Thoracic aorta (tissue), 2 donors: ENCODE measurements at places on chromosomes 6 and 20. TPM values are rescaled to one million over a fixed set of nuclear protein-coding genes. Genes with fewer than 3 reads are reported as not detected.
A peak's percentile ranks its signal among the peaks of the same experiment; 100 is the strongest.

DNA sequence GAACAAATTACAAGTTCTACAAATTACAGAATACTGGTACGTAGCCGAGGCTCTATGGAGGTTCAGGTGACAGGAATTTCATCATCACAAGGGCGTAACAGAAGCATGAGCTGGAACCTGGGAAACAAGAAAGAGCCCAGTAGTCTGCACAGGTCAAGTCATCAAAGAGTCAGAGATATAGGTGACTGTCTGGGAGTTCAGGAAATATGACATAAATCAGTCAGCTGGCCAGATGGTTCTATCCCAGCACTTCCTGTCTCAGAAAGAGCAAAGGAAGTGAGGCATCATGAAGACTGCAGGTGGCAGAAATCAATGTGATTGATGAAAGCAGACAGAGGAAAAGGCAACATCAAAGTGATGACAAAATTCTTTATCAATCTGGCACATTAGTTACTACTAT is 23.3 kb downstream of the MYCT1 start:
- no peaks in the 10 kb centered on the region for H3K27me3 ChIP-seq
- no peaks in the 10 kb centered on the region for H3K4me1 ChIP-seq
- no peaks in the 10 kb centered on the region for H3K36me3 ChIP-seq
- no peak overlapping the region for H3K27ac ChIP-seq
- no peak overlapping the region for H3K4me3 ChIP-seq
- DNase-seq = no peak

- H3K4me3 ChIP-seq = no peak overlapping the region
- no peak for DNase-seq
- H3K36me3 ChIP-seq = no peaks in the 10 kb centered on the region
- H3K27ac ChIP-seq = no peak overlapping the region
- no peaks in the 10 kb centered on the region for H3K4me1 ChIP-seq
Measured at GRCh38 chr6:88636871-88637270, 326.5 kb downstream of the RNGTT start.

- H3K4me1 ChIP-seq = peaks cover 71% of the 10 kb centered on the region
- no peaks in the 10 kb centered on the region for H3K36me3 ChIP-seq
- no peaks in the 10 kb centered on the region for H3K27me3 ChIP-seq
- no peak overlapping the region for H3K27ac ChIP-seq
- DNase-seq = no peak
Measured at GRCh38 chr20:33999025-33999649, 5.4 kb downstream of the RALY start.

DNA sequence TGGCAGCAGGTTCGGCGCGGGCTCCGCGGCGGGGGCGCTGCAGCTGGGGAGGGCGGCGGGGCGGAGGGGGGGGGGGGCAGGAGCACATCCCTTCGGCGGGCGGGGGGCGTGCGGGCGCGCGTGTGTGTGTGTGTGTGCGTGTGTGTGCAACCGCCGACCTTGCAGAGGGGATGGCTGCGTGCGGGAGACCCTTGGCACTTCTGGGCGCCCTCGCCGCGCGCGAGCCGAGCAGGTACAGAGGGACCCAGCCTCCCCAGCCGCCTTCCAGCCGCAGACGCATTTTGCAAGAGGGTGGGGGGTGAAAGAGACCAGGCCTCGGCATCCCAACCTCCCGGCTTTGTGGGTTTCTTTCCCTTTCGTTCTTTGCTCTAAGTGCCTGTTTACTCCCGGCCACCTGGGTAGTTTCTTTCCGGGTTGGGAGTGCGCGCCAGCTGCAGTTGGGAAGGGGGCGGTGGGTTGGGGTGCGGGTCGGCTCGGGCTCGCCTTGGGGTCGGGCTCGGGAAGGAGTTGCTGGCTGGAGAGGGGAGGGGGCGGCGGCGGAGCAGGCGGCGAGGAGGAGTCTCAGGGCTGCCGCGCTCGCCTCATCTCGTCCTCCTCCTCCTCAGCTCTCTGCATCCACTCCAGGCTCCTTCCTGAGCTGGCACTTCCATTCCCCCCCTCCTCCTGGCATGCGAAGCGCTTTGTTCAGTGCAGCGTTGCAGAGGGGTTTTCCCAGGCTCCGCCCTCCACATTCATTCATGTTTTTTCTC is 620 bp downstream of the HIVEP1 start:
- H3K27ac ChIP-seq = peak overlapping the region; percentile 73
- DNase-seq = peak; percentile 21
- no peaks in the 10 kb centered on the region for H3K36me3 ChIP-seq
- H3K4me3 ChIP-seq = peak overlapping the region; percentile 80

DNA sequence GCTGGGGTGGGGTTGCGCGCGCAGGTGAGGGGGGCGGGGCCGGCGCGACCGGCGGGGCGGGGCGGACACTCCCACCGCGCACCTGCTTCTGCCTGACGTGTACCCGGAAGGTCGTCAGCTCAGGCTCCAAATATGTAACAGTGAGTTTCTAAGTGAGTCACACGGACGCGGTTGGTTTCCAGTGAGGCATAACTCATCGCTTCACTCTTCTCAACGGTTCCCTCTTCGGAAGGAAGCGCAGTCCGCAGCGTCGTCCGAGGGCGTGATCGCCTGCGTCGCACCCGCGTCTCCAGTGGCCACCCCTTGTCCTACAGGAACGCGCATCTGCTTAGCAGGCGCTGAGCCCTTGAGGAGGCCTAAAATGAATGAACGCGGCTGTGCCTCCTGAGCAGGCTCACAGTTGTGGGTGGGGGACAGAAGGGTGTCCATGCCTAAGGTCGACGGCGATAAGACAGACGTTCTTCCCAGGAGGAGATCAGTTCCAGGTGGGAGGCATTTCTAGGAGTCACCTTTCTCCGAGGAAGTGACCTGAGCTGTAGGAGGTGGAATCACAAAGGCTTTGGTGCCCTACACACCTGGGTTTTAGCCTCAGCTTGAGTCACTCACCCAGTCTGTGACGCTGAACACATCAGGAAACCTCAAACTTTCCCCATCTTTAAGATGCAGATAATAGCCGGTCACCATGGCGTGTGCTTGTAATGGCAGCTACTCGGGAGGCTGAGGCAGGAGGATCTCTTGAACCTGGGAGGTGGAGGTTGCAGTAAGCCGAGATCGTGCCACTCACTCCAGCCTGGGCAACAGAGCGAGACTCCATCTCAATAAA is 50.9 kb upstream of the EZR start:
- H3K4me3 ChIP-seq = peak overlapping the region; percentile 76
- H3K36me3 ChIP-seq = no peaks in the 10 kb centered on the region
- no peaks in the 10 kb centered on the region for H3K27me3 ChIP-seq
- DNase-seq = peak; percentile 54

DNA sequence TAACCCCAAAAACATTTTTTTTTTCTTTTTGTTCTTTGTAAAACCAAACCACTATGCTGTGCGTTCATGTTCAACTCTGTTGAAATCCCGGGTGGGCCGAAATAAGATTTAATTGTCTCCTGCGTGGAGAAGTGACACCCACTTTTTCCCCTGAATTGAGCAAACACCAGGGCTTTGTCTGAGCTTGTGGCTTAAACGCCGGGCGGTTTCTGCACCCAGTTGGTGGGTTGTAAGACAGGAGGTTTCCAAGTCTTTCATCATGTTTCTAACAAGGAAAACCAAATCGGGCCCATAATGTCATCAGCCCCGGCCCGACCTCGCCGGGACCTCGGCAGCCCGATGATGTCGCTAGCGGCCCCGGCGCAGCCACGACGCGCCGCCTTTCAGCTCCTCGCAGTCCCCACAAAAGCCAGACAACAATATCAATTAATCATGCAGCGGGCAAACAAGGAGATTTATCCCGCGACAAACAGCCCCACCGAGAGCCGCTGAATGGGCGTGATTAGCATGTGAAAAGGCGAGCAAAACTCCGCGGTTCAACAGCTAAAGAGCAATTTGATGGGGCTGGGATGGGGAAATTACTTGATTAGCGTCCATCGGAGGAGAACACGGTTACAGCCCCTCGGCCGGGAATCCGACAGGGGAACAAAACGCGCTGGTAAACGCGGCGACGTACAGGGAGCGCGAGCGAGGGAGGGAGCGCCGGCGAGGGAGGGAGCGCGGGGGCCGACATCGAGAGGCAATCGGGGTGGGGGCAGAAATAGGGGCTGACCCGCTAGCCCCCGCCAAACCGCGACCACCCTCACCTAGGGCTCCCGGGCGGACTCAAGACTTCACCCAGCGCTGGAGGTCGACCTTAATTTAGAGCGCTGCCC is 5.3 kb downstream of the LINC00237 start:
- DNase-seq = no peak
- peak overlapping the region; percentile 34 for H3K27ac ChIP-seq
- H3K27me3 ChIP-seq = peaks cover 15% of the 10 kb centered on the region

GRCh38 chr6:45253453-45253852 is 74.7 kb upstream of the RUNX2 start:
- H3K4me3 ChIP-seq = no peak overlapping the region
- no peaks in the 10 kb centered on the region for H3K27me3 ChIP-seq
- H3K27ac ChIP-seq = no peak overlapping the region
- no peaks in the 10 kb centered on the region for H3K4me1 ChIP-seq
- no peak for DNase-seq
- no peaks in the 10 kb centered on the region for H3K36me3 ChIP-seq

GRCh38 chr6:30041821-30042220 is 19.2 kb upstream of the POLR1H start:
- H3K36me3 ChIP-seq = no peaks in the 10 kb centered on the region
- H3K4me3 ChIP-seq = no peak overlapping the region
- H3K27me3 ChIP-seq = no peaks in the 10 kb centered on the region
- no peak overlapping the region for H3K27ac ChIP-seq

GRCh38 chr20:19212821-19213502 is 520 bp downstream of the SLC24A3 start:
- no peaks in the 10 kb centered on the region for H3K36me3 ChIP-seq
- peak overlapping the region; percentile 71 for H3K4me3 ChIP-seq
- H3K27ac ChIP-seq = peak overlapping the region; percentile 23
- no peaks in the 10 kb centered on the region for H3K27me3 ChIP-seq

DNA sequence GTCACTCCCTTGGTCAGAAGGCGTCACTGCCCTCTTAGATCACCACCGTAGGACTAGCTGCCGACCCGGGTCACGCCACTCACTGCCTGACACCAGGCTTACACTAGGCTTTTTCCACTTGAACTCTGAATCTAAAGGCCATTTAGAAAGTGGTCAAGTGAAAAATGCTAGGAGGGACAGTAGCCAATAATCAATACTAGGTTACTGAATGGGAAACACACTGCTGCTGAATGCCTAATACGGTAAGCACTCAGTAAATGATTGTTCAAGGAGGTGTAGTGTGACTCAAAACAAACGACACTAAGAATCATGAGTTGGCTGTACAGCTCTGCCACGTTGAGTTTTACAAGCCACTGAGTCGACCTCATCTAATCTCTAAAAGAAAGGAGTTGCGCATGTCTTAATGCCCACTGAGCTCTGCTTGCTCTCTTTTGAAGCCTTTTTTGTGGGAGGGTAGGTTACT is 760 bp upstream of the IBTK start:
- peak overlapping the region; percentile 86 for H3K4me3 ChIP-seq
- DNase-seq = no peak

DNA sequence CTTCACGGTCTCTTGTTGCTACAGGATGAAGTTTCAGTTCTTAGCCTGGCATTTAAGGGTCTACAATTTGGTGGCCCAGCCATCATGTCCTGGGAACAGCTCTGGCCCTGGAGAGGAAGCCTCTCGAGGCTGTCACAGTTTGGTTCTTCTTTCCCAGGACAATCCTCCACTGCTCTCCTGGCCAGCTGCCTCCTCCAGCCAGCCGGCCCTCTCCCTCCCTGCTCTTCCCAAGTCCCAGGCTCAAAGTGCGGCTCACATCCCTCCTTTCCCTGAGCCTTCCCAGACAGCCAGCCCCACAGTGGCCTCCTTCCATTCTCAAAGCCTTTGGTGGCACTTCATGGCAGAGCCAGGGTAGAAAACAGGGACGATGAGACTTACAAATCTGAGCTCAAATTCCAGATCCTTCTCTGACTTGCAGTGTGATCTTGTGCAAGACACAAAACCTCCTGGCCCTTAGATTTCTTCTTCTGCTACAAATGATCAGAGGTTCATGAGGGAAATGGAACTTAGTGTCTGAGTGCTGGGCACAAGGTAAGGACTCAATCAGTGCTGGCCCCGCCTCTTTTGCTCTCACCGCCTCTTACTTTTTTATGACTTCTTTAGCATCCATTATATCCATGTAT is 223.8 kb upstream of the ECI2 start:
- H3K4me3 ChIP-seq = peak overlapping the region; percentile 48
- H3K27me3 ChIP-seq = no peaks in the 10 kb centered on the region
- peaks cover 12% of the 10 kb centered on the region for H3K4me1 ChIP-seq
- no peaks in the 10 kb centered on the region for H3K36me3 ChIP-seq

GRCh38 chr6:34979994-34980393 is 90.9 kb downstream of the ANKS1A start:
- H3K4me1 ChIP-seq = no peaks in the 10 kb centered on the region
- H3K27me3 ChIP-seq = no peaks in the 10 kb centered on the region
- H3K36me3 ChIP-seq = peaks cover 13% of the 10 kb centered on the region
- H3K27ac ChIP-seq = no peak overlapping the region

DNA sequence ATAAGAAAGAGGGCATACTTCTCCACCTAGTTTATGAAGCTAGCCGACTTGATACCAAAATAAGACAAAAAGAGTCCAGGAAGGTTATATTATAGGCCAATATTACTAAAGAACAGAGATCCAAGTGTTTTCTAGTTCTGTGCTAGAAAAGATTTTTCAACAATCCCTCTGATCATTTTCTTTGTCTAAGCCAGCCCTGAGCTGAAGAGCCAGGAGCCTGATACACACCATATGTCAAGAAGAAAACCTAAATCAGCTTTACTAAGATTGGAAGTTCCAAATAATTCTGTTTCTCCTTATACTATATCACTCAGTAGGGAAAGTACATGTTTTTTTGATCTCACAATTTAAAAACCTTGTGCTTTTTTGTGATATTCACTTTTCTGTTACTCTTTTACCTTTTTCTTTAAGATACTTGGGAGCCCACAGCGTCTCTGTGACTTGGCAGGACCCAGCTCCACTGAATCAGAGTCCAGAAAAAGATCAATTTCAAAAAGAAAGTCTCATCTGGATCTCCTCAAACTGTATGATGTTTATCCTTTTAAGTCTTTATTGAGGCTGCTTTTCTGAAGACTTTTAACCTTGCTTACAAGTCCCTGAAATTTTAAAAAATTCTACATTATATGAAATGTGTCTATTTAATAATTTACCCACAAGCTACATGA is 43.0 kb upstream of the PBOV1 start:
- no peaks in the 10 kb centered on the region for H3K4me1 ChIP-seq
- no peak for DNase-seq
- H3K27ac ChIP-seq = no peak overlapping the region
- H3K4me3 ChIP-seq = no peak overlapping the region
- no peaks in the 10 kb centered on the region for H3K36me3 ChIP-seq
- H3K27me3 ChIP-seq = no peaks in the 10 kb centered on the region

- no peak overlapping the region for H3K4me3 ChIP-seq
- H3K27me3 ChIP-seq = no peaks in the 10 kb centered on the region
- H3K4me1 ChIP-seq = no peaks in the 10 kb centered on the region
- no peaks in the 10 kb centered on the region for H3K36me3 ChIP-seq
Measured at GRCh38 chr6:22794844-22795243, 225.5 kb downstream of the HDGFL1 start.

- H3K27me3 ChIP-seq = no peaks in the 10 kb centered on the region
- H3K36me3 ChIP-seq = no peaks in the 10 kb centered on the region
- no peak overlapping the region for H3K4me3 ChIP-seq
- peaks cover 14% of the 10 kb centered on the region for H3K4me1 ChIP-seq
Measured at GRCh38 chr20:12925863-12926793, 82.6 kb upstream of the SPTLC3 start.

The PNPLA1 gene
- not detected for total RNA-seq

The CCM2L gene
- 2.7 TPM for total RNA-seq

The VGLL2 gene
- not detected for total RNA-seq

The TREML1 gene
- 0.56 TPM for total RNA-seq

The BPIFB3 gene
- not detected for total RNA-seq

The PRRC2A gene
- total RNA-seq = 94.2 TPM

The MOXD1 gene
- 0.56 TPM for total RNA-seq

The NDRG3 gene
- total RNA-seq = 57.7 TPM
